Peyer's patch (tissue), 4 donors: ENCODE measurements at places on chromosomes 7 and 10. TPM values are rescaled to one million over a fixed set of nuclear protein-coding genes. Genes with fewer than 3 reads are reported as not detected.

The GIMAP4 gene
- 6.6 TPM for total RNA-seq

The LIPK gene
- total RNA-seq = not detected

The STEAP1 gene
- total RNA-seq = 4.9 TPM

The CYP2W1 gene
- 2.3 TPM for total RNA-seq

The CPN1 gene
- total RNA-seq = not detected

The SPAM1 gene
- total RNA-seq = not detected

The GTF2IRD1 gene
- total RNA-seq = 2.8 TPM

The TAC1 gene
- 3.1 TPM for total RNA-seq

The ANXA11 gene
- total RNA-seq = 233 TPM

The DLX5 gene
- not detected for total RNA-seq

The APBB1IP gene
- 3.3 TPM for total RNA-seq

The ARHGEF5 gene
- total RNA-seq = 86.2 TPM

The RBM20 gene
- total RNA-seq = 1.0 TPM

The GLI3 gene
- 3.3 TPM for total RNA-seq

The C10orf105 gene
- total RNA-seq = not detected

The NPC1L1 gene
- total RNA-seq = 0.70 TPM

The SSC4D gene
- not detected for total RNA-seq

The FHIP2A gene
- 21.9 TPM for total RNA-seq

The DIP2C gene
- 15.5 TPM for total RNA-seq

The TMEM270 gene
- not detected for total RNA-seq

The MRLN gene
- total RNA-seq = not detected

The GPR26 gene
- not detected for total RNA-seq

The TSPAN12 gene
- 68.3 TPM for total RNA-seq

The CFAP70 gene
- total RNA-seq = 0.88 TPM

The METTL27 gene
- total RNA-seq = 20.4 TPM

The CACNB2 gene
- 80.8 TPM for total RNA-seq

The SPDYE9 gene
- total RNA-seq = not detected

The RADIL gene
- total RNA-seq = 6.6 TPM

The ZDHHC4 gene
- 51.1 TPM for total RNA-seq

The DNAH11 gene
- total RNA-seq = 1.9 TPM

The IDI2 gene
- total RNA-seq = not detected

The TMEM196 gene
- total RNA-seq = not detected

The HOXA3 gene
- 11.6 TPM for total RNA-seq

The CTAGE8 gene
- total RNA-seq = 13.5 TPM

The CCL24 gene
- 25.4 TPM for total RNA-seq

The TMEM178B gene
- 0.66 TPM for total RNA-seq

The BTBD16 gene
- total RNA-seq = not detected

The NUDT13 gene
- 2.5 TPM for total RNA-seq

The DPCD gene
- 14.0 TPM for total RNA-seq

The PLEKHS1 gene
- total RNA-seq = 58.8 TPM

The H2BK1 gene
- total RNA-seq = not detected

The RAB19 gene
- total RNA-seq = 18.6 TPM

The SLC13A1 gene
- 93.2 TPM for total RNA-seq

The TBX20 gene
- not detected for total RNA-seq

The HEPACAM2 gene
- total RNA-seq = 19.0 TPM

The PITRM1 gene
- total RNA-seq = 63.5 TPM

The WASL gene
- total RNA-seq = 53.4 TPM
